ENCODE measurements at places on chromosomes 6 and 20.

DNA sequence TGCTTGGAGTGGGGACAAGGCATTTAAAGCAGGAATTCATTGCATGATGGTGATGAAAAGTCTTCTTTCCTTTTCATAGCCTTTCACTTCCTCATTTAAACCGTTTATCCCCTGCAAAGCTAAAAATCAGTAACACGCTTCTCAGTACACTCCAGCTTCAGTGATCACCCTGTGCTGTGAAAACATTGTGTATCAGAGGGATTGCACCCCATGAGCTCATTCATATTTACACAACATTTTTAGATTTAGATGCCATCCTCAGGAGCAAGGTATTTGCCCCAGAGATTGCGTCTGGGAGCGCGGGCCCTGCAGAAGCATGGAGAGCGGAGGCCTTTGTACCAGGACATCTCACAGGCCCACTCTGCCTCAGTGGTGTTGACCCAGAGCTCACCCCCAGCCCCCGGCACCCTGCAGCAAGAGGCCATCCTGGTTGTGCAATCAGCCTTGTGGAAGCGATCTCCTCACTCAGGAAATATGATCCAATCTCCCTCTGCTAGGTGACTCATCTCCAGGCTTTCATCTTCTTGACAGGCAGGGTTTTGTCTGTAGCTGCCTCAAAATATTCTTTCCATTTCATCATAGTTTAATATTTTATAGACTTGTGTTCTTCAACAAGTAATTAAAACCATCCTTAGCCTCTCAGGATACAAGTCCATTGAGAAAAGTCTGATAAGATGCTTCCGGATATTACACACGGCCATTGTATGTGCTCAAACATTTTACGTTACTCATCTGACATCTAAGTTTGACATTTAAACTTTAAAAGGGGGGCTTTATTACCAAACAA, 38.9 kb upstream of the THBS2 start:
- DNase-seq = peak; percentile 93

GRCh38 chr6:36132246-36132895, 2.1 kb downstream of the MAPK13 start:
- DNase-seq = no peak

DNA sequence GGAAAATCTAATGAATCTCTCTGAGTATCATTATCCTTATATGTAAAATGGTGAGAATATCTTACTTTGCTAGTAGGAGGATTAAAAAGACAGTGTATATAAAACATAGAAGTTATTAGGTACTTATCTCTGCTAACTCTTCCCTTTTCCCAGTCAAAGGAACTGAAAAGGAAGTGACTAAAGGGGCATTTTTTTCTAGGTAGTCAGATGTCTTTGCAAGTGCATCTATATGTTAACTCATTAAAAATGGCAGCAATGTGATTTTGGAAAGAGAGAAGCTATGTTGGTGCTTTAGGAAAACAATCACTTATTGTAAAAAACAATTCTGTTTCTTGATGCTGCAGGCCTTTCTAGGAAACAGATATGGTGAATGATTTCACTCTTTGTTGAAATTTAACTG, 180.9 kb downstream of the SAMD5 start:
- DNase-seq = no peak

DNA sequence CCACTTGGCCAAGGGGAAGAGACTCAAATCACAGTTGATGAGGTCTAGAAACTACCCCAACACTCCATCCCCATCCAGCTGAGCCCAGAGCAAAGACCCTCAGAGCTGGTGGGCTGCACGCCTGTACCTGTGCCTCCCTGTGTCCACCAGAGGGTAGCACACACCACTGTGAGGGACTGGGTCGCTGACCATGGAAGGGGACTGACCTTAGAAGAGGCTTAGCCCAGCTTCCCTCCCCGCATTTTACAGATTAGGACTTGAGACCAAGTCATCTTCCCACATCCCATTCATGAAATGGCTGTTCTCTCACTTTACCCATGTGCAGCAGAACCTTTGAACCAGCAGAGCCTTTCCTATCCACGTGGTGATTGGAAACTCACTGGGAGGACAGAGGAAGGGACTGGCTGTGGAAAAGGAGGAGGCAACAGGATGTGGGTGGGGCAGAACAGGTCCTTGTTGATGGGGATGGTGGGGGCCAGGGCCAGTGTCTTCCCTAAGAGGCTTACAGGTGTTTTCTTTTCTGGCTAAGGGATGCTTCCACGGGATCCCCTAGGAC, 44.3 kb downstream of the CPXM1 start:
- peak; percentile 17 for DNase-seq

DNA sequence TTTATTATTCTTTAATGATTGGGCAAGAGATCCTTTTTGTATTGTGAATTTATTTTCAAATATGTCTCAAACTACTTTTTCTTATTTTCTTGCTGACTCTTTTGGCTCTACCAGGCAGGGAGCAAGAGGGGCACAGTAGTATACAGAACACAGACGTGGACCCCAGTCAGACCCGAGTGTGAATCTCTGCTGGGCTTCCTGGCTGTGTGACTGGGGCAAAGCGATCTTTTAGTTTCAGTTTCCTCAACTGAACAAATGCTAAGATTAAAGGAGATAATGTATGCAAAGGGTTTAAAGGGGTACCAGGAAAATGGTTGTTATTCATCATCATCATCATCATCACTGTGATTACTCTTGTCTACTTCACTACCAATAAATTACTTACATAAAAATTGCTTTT, 317.5 kb downstream of the HIVEP2 start:
- no peak for DNase-seq

DNA sequence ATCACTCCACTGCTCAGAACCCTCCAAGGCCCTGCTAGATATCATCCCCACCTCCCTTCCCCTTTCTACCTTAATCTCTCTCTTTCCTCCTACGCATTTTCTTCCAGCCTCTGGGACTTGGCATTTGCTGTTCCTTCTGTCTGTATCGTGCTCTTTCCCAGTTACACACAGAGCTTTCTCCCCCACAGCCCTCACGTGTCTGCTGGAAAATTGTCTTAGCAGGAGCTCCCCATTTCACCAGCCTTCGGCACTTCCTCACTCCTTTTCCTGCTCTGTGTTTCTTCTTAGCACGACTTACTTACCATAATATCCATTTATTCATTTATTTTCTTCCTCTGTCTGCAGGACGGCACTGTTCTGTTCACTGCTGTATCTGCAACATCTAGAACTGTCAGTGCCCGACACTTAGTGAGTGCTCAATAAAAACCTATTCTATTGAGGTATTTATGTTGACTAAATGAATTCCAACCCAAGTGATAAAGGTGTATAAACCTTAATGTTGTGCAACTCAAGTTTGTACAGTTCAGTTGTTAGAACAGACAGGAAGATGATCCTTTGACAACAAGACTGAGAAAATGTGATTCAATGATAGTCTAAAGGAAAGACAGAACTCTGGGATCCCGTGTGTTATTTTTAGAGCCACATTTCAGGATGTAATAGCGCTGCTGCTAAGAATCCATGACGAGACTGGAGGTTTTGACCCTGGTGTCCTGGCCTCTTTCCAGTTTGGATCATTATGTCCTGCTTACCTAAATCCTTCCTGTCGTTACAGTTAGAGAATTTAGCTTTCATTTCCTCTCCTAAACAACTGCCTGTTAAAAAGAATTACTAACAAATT, 170.1 kb upstream of the LAMP5 start:
- DNase-seq = peak; percentile 57

DNA sequence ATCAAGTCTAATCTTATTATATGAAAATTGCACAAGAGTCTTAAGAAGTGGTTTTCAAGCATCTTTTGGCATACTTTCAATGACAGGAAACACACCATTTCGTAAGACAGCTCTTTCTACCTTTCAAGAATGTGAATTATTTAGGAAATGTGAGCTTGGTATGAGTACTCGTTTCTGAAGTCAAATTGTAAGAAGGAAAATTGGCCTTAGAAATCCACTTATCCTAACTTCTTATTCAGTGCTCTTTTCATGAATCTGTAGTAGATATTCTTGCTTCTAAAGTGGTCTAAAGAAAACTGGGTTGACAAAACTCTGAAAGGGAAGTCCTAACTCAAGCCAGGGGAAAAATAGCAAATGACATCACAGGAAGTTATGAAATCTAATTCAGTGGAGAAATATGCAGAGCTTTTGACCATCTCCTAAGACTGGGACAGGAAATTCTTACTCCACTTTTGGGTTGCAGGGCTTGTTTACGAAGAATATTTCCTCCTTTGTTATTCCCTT, 38.5 kb upstream of the OGFRL1 start:
- peak; percentile 51 for DNase-seq

DNA sequence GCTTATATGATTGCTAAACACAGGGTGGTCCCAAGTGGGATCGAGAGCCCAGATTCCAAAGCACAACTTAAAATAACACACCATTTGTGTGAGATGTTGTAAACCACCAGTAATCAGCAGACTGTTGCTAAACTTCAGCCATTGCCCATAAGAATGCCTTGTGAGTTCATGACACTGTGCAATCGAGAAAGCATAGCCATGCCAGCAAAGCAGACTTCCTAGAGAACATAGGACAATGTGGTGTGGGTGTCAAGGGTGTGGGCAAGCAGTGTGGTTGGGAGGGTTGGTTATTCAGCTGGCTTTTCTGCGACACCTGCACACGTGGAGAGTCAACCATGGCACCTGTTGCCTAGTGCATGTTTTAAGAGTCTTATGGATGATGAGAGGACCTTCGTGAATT, 16.1 kb upstream of the CALHM6 start:
- no peak for DNase-seq

GRCh38 chr6:151247490-151247889, 7.7 kb downstream of the AKAP12 start:
- DNase-seq = no peak

- no peak for DNase-seq
Observed at GRCh38 chr6:32460528-32460927, 20.8 kb downstream of the HLA-DRA start.

GRCh38 chr6:28711788-28712341, 186.2 kb downstream of the GPX5 start:
- DNase-seq = no peak

GRCh38 chr6:156107624-156108101, 652.0 kb upstream of the NOX3 start:
- no peak for DNase-seq

DNA sequence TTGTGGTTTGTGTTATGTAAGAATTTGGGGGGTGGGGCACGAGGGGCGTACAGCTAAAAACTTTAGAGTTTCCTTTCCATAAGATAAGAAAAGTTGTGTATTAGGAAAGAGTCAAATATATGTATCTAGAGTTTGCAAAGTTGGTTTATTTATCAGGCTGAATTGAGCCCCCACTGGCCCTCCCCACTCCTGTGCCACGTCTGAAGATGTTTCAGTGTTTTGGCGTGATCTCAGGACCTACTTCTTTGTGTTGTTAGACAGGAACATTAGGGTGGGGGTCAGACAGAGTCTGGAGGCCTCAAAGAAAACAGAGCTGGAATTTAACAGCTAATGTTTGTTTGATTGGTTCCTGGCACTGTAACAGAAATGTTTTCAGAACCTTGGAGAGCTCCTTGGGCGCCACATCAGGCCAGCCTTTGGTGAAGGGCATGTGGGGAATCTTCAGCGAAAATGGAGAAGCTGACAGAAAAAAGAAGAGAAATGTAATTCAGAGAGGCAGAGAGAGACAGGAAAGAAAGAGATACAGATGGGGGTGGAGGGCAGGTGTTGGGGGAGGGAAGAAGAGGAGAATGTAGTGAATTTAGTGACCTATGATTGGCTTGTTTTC, 674 bp downstream of the NRSN1 start:
- DNase-seq = peak; percentile 10

DNA sequence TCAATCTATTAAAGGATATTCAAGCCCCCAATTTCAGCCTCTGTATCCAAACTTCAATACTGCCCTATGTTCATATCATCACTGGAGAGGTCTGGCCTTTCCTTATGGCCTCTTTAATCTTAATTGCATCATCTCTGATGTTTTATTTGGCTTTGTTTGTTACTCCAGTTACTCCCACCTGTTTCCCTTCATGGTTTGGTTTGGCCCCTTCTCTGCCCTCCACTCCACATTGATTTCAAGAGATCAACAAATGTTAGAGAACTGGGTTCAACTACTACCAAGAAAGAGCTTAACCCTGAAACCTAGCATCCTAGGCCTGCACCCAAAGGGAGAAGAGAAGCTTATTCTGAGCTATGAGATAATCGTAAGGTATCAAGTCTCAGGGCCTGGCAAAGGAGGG, 221.6 kb downstream of the LAMA2 start:
- DNase-seq = no peak

- DNase-seq = peak; percentile 47
Observed at GRCh38 chr6:25088513-25088912, 152.8 kb upstream of the RIPOR2 start.

DNA sequence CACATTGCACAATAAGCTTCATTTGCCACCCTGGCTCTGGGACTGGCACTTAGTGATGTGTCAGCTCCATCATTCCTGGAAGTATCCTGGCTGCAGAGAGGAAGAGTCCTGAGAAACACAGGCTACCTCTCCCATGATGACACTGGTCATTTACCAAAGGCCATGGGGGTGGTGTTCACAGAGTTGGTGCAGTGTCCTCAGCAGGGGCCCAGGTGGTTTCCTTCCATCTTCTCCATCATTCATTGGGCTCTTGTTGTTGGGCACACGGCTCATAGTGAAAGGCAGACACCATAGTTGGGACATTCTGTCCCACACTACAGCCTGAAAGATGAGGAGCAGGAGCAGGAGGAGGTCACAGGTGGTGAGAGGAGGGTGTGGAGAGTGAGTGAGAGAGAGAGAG, 15.8 kb upstream of the CST1 start:
- DNase-seq = no peak

DNA sequence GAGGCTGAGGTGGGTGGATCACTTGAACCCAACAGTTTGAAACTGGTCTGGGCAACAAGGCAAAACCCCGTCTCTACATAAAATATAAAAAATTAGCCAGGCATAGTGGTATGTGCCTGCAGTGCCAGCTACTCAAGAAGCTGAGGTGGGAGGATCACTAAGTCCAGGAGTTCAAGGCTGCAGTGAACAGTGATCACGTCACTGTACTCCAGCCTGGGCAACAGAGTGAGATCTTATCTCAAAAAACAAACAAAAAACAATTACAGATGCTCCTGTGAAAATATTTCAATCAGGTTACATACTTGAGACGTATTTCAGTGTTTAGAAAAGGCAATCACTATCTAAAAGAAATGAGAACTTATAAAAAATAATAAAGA, 33.8 kb downstream of the RANBP9 start:
- no peak for DNase-seq

- no peak for DNase-seq
Observed at GRCh38 chr20:54221353-54221752, 13.5 kb downstream of the PFDN4 start.

DNA sequence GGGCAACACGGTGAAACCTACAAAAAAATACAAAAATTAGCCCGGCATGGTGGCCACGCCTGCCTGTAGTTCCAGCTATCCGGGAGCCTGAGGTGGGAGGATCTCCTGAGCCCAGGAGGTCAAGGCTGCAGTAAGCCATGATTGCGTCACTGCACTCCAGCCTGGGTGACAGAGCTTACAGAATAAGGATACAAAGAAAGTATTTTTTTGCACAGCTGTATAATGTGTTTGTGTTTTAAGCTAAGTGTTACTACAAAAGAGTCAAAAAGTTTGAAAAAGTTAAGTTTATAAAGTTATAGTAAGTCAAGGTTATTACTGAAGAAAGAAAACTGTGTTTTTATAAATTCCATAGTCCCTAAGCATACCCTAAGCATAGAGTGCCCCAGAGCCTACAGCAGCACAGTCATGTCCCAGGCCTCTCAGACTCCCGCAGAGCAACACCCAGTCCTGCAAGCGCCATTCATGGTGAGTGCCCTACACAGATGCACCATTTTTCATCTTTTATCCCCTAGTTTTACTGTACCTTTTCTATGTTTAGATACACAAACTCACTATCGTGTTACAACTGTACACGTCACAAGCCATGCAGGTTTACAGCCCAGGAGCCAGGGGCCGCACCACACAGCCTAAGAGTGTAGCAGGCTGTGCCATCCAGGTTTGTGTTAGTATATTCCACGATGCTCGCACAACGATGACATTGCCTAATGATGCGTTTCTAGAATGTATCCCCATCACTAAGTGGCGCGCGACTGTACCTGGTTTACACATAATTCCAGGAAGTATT, 22.4 kb downstream of the TAF4 start:
- DNase-seq = no peak

Data from GM04504 (cell line).